ENCODE measurements at places on chromosomes 4 and X.

- DNase-seq: no peak
These were observed 4.6 kb upstream of the HAUS3 start for GRCh38 chr4:2246384-2247127.

- DNase-seq: no peak
These were observed 238.4 kb upstream of the ANXA3 start for GRCh38 chr4:78312989-78313753.

GRCh38 chrX:37906357-37906756, 59.0 kb upstream of the DYNLT3 start:
- no peak for DNase-seq

GRCh38 chrX:56788717-56789122, 59.7 kb downstream of the NBDY start:
- no peak for DNase-seq

DNA sequence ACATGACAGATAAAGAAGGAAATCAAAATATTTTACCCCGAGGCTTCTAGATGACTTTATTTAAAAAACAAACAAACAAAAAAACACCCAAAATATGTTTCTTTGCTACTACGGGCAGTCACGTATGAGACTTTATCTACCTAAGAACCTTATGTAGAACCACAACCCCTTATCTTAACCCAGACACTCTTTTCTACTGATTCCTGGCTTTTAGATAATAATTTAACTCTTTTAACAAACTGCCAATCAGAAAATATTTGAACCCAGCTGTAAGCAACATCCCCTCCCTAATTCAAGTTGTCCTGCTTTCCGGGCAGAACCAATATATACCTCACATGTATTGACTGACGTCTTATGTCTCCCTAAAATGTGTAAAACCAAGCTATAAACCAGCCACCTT, 15.4 kb downstream of the ELOVL6 start:
- DNase-seq: no peak

DNA sequence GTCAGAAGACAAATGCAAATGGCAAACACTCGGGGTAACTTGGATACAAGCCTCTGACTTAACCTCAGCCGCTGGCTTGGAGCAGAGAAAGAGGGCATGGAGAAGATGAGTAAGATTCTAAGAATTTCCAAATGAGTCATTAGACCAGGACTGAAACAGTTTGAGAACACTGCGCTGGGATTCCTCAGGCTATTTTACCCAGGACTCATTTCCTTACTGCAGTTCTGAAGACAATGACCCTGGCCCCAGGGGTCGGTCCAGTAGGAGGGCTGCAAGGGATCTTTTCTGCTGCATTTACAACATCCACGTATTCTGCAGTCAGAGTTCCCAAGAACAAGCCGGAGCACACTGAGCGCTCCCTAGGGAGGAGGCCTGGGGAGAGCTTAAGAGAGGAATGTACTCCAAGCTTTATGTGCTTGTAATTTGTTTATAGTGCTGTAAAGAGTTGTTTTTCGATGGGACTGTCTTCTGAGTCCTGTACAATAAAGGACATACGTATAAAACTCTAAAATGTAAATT, 27.3 kb upstream of the SORBS2 start:
- peak; percentile 54 for DNase-seq

GRCh38 chr4:143185253-143186107, 763 bp downstream of the USP38 start:
- DNase-seq: no peak

GRCh38 chr4:39390603-39391002, 16.1 kb upstream of the KLB start:
- no peak for DNase-seq

DNA sequence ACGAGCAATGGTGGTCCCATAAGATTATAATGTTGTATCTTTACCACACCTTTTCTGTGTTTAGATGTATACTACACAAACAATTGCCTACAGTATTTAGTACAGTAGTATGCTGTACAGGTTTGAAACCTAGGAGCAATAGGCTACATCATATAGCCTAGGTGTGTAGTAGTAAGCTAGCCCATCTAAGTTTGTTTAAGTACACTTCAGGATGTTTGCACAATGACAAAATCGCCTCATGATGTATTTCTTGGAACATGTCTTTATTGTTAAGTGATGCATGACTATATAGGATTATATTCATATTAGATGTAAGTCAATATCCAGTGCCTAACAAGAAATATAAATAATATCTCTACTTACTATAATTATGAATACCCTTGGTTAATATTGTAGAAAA, 104.6 kb downstream of the SLC10A6 start:
- no peak for DNase-seq

GRCh38 chrX:39067866-39068265, 266.6 kb downstream of the MID1IP1 start:
- no peak for DNase-seq

Data from HCT116 (cell line).